ENCODE measurements at places on chromosomes 5 and 9.

GRCh38 chr5:36688722-36689121 is 82.3 kb downstream of the SLC1A3 start:
- no peak for DNase-seq

DNA sequence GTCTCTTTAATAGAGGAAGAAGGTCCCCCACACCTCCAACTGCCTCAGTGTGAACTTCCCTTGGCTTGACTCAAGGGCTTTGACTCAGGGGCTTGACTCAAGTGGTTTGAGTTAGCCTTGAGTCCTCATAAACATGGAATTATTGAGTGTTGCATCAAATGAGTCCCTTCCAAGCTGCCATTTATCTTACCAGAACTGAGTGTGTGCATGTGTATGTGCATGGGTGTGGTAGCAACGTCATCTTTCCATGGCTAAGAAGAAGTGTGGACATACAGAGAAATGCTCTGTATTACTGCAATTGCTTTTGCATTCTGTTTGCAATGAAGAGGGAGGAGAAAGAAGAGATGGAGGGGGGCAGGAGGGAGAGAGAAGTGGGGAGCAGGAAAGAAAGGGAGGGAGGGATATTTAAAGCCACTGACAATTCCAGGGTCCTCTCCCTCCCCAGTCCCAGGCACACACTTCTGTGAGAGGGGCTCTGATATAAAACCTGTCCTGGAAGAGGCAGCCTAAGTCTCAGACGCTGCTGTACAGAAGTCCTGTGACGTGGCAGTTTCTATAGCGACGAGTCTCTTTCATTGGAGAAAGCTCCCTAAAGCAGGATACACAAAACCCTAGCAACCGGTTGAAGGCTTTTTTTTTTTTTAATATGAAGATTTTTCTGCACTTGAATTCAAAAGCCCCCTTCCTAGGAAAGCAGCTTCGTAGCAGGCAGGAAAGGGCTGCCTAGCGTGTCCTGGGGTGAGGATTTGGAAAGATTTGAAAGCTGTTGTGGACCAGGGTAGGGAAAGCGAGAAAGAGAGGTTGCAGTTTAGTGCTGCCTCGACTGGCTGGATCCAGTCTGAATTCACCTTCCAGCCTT is 93.3 kb upstream of the MAP1B start:
- no peak for DNase-seq

- no peak for DNase-seq
These were observed 79.6 kb upstream of the FREM1 start for GRCh38 chr9:14989811-14990210.

GRCh38 chr5:143183989-143184388 is 219.5 kb downstream of the NR3C1 start:
- DNase-seq, result no peak

GRCh38 chr5:150399524-150400211 is 13.0 kb downstream of the CD74 start:
- DNase-seq, result no peak

DNA sequence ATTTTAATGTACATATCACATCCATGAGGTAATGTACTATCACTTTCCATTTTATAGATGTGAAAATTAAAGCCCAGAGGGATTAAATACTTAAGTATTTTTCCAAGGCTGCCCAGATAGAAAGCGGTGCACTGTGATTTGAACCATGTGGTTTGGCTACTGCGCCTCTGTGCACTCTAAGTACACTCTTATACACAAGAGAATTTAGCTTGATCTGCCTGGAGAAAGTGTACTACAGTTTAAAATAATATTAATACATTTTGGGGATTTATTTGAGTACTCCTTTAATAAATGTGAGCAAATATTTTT is 360.4 kb upstream of the ACTBL2 start:
- DNase-seq, result no peak

DNA sequence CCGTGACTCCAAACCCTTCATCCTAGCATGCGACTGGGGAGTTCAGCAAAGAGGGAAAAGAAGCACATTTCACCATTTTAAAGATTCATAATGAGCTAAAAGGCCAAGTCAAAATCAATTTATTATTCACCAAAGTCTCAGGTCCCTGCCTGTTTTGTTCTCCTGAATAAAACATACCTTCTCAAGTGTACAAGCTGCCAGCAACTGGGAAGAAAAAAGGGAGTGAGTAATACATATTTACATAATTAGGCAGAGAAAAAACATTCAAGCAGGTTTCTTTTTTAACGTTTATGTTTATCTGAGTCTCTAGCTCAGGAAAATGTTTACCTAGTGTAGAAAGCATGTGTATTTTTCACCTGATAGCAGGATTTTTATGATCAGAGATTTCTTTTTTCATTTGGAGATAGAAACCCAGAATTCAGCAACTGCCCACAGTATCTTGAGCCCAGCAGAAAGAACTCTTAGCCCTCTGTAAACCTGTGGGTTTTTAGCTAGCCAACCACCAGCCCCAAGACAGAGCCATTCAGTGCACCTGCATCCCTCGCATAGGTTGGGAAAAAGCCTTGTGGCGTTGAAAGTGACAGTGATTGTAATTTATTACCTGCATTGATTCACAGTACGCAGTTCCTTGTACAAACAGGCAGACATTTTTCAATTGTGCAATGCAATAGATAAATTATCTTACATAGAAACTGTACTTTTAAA is 117.9 kb upstream of the GRIA1 start:
- no peak for DNase-seq

DNA sequence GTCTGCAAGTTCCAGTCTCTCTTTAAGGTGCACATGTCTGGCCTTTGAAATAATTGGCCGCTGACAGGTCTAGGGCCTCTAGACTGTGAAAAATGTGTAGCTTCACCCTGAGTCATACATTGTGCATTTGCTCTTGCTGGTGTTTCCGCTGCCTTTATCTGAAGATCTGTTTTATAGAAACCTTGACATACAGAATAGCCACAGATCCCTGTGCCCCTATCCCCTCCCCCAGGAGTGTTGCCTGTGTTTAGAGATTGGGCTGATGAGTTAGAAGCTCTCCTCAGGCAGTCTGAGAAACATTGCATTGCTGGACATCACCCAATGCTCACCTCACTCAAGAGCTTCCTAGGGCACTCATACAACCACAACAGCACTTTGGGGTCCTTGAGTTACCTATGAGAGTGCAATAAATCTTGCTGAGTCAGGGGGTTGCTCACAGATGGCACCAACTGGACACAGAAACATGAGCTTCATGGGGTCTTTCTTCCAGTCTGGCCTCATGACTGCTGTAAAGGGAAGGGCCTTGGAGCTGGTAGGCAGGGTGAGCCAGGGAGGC is 3.8 kb upstream of the ZNF782 start:
- DNase-seq, result no peak

DNA sequence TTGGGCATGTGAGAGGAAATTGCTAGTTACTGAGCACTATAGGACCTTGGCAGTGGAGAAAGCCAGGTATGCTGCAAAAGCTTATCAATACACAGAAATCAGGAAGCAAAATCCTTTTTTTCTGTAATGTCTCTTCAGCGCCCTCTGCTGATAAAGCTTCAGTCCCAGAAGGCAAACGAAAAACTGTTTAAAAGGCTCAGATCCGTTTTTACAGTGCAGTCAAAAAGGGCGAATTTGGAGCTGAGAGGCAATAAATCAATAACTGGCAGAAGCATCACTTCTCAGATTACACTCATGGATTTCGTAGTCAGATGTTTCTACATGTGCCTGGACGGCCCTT is 1.1 kb upstream of the MAN2A1 start:
- DNase-seq, result no peak

GRCh38 chr5:10591159-10591558 is 27.3 kb downstream of the ANKRD33B start:
- no peak for DNase-seq

DNA sequence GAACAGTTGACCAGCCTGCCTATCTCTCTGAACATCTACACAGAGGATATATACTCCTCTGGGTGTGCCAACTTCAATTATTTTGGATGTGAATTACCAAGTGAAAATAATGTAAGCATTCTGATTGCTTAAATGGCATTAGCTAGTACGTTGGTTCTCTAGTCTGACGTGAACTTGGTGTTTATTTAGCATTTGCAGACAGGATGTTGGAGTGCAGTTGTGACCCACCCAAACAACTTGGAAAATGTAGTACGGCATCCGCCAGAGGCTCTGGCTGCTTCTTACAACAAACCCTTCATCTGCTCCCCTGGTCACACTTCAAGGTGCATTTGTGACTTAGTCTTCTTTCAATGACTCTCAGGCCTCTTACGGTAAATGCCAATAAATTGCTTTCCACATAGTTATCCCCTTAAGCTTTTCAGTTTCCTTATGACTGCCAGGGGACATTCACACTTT is 616.6 kb downstream of the PDE4D start:
- no peak for DNase-seq
